ENCODE measurements at places on chromosomes 11 and 22.
A peak's percentile ranks its signal among the peaks of the same experiment; 100 is the strongest.

DNA sequence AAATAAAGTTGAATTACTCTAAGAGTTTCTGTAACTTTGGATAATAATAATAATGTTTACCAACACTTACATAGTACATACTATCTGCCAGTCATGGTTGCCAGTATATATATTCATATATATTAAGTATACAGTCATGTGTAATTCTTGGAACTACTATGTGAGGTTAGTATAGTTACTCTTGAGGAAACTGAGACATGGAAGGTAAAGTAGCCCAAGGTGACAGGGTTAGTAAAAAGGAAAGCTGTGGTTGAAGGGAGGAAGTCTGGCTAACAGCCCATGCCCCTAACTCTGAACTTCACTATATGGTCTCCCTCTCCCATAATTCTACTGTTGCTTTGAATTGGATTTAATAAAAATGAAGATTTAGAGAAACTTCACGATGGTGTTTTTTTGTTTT, 24.9 kb downstream of the FDX1 start:
- DNase-seq = no peak

DNA sequence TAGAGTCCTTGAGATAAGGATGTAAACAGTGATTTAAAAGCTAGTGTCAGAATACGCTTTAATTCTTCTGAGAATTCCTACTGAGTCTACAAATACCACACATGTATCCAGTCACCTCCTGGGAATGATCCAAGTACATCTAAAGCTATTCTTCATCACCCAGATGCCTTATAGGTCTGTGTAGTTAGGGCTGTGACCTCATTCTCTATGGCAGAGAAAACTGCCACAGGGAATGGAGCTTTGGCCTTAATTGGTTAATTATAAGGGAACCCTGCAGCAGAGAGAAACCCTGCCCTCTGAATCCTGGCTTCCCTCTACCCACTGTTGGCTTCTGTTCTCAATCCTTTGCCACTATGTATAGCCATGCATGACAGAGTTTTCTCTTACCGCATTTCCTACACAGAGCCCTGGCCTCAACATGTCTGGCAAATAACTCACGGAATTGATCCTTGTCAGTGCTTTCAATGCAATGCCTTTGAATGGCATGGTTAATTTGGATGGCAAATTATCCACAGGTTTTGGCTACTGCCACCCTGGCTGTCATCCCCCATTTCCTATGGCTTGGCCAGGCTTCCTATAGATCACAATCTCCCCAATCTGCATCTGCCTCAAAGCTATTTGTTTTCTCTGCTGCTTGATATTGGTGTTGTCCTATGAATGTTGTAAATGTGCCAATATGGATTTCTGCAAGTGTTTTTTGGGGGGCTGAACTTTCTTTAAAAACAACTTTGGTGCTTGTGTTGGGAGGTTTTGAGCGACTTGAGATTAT, 2.9 kb downstream of the DIXDC1 start:
- DNase-seq = peak; percentile 97

GRCh38 chr11:94739331-94739730, 28.8 kb upstream of the AMOTL1 start:
- DNase-seq = peak; percentile 88

DNA sequence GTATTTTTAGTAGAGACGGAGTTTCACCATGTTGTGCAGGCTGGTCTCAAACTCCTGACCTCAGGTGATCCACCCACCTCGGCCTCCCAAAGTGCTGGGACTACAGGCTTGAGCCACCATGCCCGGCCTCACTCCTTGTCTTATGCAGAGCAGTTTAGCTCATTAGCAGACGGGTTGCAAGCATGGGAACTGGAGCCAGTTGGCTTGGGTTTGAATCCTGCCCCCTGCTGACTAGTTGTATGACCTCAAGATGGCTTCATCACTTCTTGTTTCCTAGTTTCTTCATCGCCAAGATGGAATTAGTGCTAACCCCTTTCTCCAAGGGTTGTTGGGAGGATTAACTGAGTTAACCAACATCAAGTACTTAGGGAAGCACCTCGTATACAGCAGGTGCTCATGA, 23.4 kb upstream of the RASD2 start:
- no peak for DNase-seq

- DNase-seq = no peak
Observed at GRCh38 chr11:122797651-122798050, 40.6 kb upstream of the CRTAM start.

DNA sequence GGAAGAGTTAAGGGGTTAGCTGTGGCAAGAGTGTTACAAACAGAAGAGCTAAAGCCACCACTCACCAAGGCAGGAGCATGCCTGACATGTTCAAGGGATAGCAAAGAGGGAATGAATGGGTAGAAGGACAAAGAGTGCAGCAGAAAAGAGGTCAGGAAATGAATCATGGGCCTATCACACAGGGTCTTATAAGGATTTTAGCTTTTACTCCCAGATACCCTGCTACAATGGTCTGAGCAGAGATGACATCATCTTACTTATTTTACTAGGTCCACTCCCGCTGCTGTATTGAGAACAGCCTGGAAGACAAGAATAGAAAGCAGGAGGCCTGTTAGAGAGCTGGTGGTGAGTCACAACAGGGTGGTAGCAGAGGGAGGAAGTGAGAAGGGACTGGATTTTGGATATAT, 9.8 kb downstream of the TRAF6 start:
- peak; percentile 16 for DNase-seq

- DNase-seq = no peak
Observed at GRCh38 chr11:111450480-111451320, 61.5 kb downstream of the BTG4 start.

- no peak for DNase-seq
Observed at GRCh38 chr11:117187428-117187798, 8.9 kb downstream of the SIDT2 start.

GRCh38 chr22:38973289-38974169, 8.6 kb upstream of the APOBEC3B start:
- DNase-seq = peak; percentile 66

DNA sequence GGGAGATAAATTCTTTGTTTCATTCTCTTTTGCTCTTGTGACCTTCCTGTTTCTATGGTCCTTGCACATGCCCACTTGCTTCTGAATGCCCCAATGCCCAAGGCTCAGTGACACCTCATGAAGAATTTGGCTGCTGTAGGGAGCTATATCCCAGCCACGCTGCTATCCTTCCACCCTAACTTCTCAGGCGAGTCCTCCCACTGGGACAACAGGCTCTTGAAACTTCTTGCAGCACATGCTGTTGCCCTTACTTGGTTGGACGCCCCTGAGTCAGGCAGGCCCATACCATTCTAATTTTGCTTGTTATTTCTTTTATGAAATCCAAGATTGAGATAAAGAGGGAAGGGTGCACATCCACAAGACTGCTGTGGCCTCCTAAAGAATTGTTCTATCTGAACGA, 57.6 kb upstream of the BLID start:
- no peak for DNase-seq

- no peak for DNase-seq
Observed at GRCh38 chr11:37532271-37532670, 934.2 kb upstream of the RAG2 start.

- DNase-seq = no peak
Observed at GRCh38 chr11:69243496-69244200, 50.3 kb upstream of the MYEOV start.

- DNase-seq = peak; percentile 40
Observed at GRCh38 chr11:35276396-35277145, 137.6 kb downstream of the CD44 start.

GRCh38 chr11:131748151-131749050, 378.0 kb downstream of the NTM start:
- peak; percentile 88 for DNase-seq

DNA sequence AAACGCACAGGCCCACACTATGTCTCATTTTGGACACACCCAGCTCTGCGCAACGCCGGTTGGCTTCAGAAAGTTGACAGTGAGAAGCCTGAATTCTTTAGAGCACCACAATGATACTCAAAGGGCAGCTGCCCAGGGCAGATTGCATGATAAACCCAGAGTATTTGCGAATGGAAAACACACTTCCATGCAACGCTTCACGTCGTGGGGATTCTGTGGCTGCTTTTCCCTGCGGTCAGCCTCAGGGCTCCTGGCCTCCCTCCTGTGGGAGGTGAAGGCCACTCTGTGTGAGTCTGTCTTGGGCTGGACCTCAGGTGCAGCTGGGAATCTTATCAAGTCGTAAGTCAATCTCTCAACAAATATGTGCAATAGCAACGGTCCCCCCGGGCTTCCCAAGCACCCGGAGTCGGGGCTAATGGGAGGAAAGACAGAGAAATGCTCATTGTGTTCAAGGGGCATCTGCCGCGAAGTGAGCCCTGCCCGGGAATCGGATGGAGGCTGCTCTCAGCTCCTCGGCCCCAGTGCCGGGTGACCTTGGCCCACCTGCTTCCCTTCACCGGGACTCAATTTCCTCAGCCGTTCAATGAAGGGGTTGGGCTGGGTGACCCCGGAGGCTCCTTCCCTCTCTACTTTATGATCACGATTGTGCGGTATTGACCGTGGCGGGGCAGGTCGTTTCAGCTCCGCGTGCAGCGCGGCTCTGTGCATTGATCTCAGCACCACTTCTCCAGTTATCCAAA, 623.6 kb downstream of the BRD1 start:
- no peak for DNase-seq

DNA sequence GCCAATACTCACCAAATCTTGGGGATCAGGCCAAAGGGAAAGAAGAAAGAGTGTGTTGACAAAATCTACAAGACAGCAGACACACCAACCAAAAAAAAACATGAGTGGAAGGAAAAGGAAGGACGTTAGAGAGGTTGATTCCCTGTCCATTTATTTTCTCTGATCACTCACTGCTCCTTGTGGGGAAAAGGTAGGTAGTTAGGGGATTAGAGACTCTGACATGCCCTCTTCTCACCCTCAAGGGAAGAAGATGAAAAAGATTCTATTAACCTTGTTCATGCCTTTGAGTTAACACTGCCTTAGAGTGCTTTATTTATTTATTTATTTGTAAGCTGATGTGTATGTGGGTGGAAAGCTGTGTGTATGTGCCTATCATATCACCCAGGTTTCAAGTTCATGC, at the start of gene OR52H1:
TSS of gene OR52H1 (minus strand) at position 101 of the 400 bp plus-strand sequence. CDS start 3,035 bp downstream, outside the sequence.
- no peak for DNase-seq

- peak; percentile 19 for DNase-seq
Observed at GRCh38 chr11:12213883-12214282, 103.5 kb downstream of the MICAL2 start.

- no peak for DNase-seq
Observed at GRCh38 chr22:31100762-31101525, 6.4 kb downstream of the SELENOM start.

DNA sequence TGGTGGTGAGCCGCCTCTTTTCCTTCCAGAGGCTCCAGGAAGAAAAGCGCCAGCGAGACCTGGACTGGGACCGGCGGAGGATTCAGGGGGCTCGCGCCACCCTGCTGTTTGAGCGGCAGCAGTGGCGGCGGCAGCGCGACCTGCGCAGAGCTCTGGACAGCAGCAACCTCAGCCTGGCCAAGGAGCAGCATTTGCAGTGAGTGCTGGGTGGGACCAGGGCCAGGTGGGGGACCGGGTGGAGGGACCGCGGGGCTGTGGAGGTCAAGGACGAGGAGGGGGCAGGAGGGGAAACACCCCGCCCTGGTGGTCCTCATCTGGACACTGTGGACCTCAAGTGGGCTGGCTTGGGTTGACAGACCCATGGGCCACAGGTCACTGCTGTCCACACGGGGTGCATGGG, 17.4 kb downstream of the RIBC2 start:
- DNase-seq = no peak

DNA sequence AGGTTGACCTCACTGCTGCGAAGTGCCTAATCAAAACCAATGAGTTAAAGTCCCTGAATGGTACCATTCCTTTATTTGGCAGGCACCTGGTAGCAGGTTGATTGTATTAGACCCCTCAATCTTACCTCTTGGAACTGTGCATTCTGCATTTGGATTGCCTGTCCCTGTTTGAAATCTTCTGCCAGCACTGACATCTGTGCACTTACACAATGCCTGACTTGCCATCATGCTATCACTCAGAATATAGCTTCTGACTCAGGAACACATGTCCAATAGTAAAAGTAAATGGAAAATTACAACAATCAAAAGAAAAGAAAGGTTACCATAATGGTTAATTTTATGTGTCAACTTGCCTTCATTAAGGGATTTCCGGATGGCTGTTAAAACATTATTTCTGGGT, 366.0 kb upstream of the PDGFD start:
- no peak for DNase-seq

- no peak for DNase-seq
Observed at GRCh38 chr22:43905681-43906080, 13.9 kb upstream of the PNPLA5 start.

GRCh38 chr22:37199760-37200108, 11.7 kb upstream of the C1QTNF6 start:
- DNase-seq = peak; percentile 70

- no peak for DNase-seq
Observed at GRCh38 chr11:118209033-118209432, 15.8 kb downstream of the JAML start.

- DNase-seq = no peak
Observed at GRCh38 chr22:42931421-42932196, 74.5 kb upstream of the ARFGAP3 start.

DNA sequence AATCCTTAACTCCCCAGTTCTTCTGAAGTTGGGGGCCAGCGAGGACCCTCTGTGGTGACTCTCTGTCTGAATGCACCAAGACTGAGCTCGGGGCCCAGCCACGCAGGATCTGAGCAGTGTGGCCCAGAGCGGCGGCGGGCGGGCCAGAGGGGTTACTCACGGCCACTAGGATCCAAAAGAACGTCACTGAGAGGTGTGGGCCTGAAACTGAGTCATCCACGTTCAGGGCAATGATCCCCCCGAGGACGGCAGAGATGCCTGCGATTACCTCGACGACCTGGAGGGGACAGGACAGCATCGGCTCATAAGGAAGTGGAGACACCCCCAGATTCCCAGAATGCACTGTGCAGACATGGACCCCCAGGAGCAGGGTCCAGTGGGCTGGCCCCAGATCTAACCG, 11.2 kb downstream of the MLC1 start:
- DNase-seq = no peak

- DNase-seq = peak; percentile 77
Observed at GRCh38 chr11:6315811-6316425, 4.4 kb downstream of the CAVIN3 start.

GRCh38 chr11:19976281-19976941, 183.9 kb downstream of the DBX1 start:
- DNase-seq = no peak

DNA sequence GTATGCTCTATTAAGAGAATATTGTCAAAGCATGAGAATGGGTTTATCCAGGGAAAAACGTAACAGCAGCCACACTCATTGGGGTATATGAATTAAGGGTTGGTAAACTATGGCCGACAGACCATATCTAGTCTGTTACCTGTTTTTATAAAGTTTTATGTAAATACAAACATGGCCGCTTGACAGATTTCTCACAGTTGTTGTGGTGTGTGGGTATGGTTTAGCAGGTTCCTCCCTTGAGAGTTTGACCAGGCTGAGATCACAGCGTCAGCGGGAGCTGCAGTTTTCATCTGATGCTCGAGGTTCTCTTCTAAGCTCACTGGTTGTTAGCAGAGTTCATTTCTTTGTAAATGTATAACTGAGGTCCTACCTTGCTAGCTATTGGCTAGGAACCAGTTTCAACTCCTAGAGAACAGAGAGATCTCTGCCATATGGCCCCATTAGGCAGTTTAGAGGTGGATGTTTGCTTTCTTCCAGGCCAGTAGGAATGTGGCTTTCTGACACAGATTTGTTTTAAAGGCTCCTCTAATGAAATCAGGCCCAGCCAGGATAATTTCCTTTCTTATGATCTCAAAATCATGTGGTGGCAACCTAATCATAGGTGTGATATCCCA, 45.5 kb upstream of the GRIK4 start:
- DNase-seq = peak; percentile 54

GRCh38 chr11:8080069-8080670, 841 bp upstream of the TUB start:
- DNase-seq = no peak

Measured in NCI-H69 (cell line).